ENCODE measurements at places on chromosomes 2 and 18. TPM values are rescaled to one million over a fixed set of nuclear protein-coding genes. Genes with fewer than 3 reads are reported as not detected.

Gene NT5C1B
- 0.33 TPM for total RNA-seq

Gene SERPINB4
- not detected for total RNA-seq

Gene KCNG3
- under 0.01 TPM for total RNA-seq

Gene KLHL30
- total RNA-seq = not detected

Gene YES1
- 107 TPM for total RNA-seq

Gene ME2
- 70.8 TPM for total RNA-seq

Gene SAP130
- 3.2 TPM for total RNA-seq
